ENCODE measurements at places on chromosomes 5 and 9.
A peak's percentile ranks its signal among the peaks of the same experiment; 100 is the strongest.

GRCh38 chr9:81649475-81650240 is 39.7 kb downstream of the TLE1 start:
- no peak for DNase-seq

- DNase-seq = peak; percentile 22
Measured at GRCh38 chr9:6910032-6910431, 152.3 kb downstream of the KDM4C start.

DNA sequence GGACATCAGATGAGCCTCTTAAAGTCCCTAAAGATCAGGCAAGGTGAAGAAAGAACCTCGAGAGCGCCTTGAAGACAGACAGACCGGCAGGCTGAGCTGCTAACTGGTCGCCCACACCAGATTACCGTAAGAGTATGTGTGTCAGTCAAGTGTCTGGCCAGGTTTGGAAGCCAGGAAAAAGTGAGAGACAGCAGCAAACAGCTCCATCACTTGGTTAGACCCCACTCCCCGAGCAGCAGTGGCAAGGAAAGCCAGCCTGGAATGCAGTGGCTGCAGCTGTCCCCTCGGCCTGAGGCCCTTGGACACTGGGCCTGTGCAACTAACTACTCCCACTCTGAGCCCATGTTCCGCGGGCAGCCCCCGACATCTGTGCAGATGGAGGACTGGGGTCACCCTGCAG is 214.1 kb downstream of the DIRAS2 start:
- no peak for DNase-seq

- no peak for DNase-seq
Measured at GRCh38 chr9:2639786-2640185, 18.2 kb downstream of the VLDLR start.

DNA sequence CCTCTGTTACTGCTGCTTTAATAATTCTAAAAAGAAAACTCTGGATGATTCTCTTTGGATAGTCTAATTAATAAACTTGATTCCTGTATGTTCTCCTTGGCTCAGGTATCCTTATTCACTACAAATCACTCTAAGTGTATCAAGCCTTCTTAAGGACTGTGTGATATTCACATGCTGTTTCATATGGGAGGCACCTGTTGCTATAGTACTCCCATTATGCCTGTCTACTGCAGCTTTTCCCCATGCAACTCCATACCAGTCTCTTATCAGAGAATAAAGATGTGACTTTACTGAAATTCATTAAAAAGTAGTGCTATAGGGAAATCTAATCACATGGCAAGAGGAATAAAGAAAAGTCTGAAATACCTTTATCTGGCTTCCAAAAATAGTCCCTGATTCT is 14.7 kb downstream of the BRD8 start:
- DNase-seq = no peak

DNA sequence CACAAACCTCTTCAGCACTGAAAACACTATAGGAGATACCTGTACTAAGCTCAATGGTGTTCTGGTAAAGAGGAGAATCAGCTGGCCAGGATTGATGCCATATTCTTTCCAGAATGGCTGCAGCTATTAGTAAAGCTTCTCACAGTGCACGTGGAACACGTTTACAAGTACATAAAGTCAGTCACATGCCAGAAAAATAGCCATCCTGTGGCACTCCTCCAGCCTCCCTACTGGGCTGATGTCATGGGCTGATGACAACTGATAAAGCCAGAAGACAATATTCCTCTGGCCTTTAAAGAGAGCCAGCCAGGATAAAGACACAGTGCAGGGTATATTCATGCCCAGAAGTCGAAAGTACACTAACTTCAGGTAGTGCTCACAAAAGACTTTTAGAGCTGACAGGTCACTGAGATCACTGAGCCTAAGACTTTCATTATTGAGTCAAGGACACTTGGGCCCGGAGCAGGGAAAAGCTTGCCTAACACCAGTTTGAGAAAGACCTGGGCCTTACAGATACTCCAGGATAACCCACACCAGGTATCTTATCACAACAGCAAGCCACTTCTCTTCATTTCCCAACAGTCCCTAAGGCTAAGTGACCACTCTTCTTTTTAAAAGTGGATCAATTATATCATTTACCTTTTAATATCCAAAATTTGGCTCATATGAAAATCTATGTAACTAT is 29.4 kb downstream of the ABITRAM start:
- DNase-seq = no peak

- no peak for DNase-seq
Measured at GRCh38 chr9:84277646-84278045, 62.9 kb downstream of the SLC28A3 start.

- DNase-seq = no peak
Measured at GRCh38 chr9:97366476-97366875, 45.4 kb upstream of the TDRD7 start.

GRCh38 chr9:76510041-76510440 is 51.1 kb downstream of the GCNT1 start:
- DNase-seq = no peak

DNA sequence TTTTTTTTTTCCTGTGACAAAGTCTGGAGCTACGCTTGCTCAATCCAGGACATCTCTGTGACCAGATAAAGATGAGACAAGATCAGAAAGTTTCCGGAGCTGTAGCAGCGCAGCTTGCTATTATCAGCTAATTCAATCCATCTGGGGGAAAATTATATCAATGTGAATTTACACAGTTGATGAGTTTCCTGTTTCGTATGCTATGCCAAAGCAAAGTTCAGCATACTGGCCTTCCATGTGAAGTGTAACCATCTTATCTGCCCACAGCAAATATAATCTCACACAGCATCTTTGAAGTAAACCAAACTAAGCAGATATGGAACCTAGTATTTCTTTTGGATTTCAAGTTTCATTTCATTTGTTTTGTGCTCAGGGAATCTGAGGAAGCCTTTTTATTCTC is 1767.7 kb downstream of the EFNA5 start:
- peak; percentile 49 for DNase-seq

DNA sequence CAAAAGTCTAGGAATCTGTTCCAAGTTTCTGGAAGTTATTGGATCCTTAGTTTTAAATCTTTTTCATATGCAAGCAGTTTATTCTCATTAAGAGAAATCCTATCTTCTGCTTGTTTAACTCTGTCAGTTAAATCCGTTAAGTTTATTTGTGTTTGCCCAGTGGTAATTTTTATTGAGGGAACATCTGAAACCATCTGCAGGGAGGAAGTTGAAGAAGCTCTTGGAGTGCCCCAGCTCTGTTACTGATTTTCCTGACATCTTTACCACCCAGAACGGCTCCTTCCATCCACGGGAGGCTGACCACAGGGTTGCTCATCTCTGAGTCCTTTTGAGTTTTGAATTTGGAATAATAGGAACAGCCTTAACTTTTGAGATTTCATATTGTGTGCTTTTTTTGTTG is 99.9 kb upstream of the ZNF618 start:
- DNase-seq = no peak

GRCh38 chr5:86869268-86869667 is 251.5 kb downstream of the COX7C start:
- no peak for DNase-seq

GRCh38 chr5:2433086-2433485 is 318.4 kb downstream of the IRX2 start:
- no peak for DNase-seq

DNA sequence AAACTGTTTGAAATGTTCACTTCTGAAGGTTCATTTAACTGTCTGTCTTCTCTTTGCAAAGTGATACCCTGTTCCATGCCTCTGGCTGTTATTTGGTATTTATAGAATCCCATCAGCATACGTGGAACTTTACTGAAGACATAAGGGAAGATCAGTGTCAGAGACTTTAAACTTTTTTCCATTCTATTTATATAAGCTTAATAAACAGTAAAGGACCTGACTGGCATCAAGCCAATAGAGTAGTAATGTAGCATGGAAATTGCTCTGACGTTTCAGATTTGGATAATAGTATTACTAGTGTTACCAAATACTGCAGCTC is 94.9 kb upstream of the MINAR2 start:
- no peak for DNase-seq

DNA sequence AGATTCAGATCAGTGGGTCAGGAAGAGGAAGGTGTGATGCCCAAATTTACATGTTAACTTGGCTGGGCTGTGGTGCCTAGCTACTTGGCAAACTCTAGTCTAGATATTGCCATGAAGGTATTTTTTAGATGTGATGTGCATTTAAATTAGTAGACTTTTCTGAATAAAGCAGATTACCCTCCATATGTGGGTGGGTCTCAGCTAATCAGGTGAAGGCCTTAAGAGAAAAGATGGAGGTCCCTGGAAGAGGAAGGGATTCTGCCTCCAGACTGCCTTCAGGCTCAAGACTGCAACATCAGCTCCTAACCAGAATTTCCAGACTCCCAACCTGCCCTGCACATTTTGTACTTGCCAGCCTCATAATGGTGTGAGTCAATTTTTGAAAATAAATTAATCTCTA is 115.8 kb downstream of the CEMIP2 start:
- no peak for DNase-seq

DNA sequence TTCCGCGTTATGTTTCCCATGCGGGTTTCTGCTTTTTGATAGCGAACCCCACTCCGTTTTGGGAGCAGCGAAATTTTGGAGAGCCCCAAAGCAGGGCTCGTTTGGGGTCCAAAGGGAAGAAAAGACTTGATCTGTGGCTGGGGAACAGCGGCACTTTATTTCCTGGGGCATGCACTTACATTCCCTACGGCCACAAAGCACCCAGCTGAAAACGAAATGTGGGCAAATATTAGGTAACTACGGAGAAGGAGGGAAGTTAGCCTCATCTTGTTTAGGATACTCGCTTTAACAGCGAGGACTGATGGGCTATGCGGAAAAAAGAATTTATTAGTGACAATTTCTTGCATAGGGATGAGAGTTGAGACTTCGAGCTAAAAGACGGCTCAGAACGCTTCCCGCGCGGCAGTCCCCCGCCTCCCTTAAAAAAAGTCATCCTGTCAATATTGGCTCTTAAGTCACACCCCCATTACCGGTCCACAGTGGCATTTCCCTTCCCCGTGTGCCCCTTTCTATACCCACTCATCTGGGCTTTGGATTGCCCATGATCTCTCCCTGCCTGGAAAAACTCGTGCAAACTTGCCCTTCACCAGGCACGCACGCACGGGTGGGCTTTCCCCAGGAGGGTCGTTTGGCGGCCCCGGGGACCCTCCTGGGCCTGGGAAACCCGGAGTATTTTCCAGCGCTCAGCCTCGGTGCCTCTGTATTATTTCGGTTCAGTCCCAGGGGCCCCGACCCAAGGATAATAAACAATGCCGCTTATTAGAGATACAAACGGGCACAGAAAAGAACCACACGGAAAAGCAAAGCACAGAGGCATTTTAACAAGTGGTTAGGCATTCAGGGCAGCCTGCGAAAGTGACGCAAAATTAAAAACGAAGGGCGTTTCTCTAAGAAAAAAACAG is 35.8 kb upstream of the NFIB start:
- DNase-seq = peak; percentile 6
